Left hindlimb (tissue), 1 donor: ENCODE measurements at places on chromosomes 4 and X.

- no peak for DNase-seq
These were observed 16.6 kb downstream of the ARHGAP24 start for GRCh38 chr4:85491527-85491926.

- no peak for DNase-seq
These were observed 10.7 kb upstream of the WDR17 start for GRCh38 chr4:176054942-176055341.

DNA sequence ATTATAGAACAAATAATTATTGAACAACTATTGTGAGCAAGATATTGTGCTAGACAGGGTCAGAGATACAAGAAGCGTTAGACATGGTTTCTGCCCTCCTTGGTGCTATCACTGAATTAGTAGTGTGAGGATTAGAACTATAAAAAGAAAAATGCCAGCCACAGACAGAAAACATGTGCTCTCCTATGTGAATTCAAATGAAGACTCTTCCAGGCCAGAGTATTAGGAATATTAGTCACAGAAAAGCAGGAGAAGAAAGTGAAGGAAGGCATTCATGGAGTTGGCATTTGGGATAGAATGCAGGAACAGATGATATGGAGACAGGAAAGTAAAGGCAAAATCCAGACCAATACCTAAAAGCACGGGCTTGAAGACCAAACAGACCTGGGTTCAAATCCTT is 179.6 kb upstream of the TENM3 start:
- DNase-seq: no peak

DNA sequence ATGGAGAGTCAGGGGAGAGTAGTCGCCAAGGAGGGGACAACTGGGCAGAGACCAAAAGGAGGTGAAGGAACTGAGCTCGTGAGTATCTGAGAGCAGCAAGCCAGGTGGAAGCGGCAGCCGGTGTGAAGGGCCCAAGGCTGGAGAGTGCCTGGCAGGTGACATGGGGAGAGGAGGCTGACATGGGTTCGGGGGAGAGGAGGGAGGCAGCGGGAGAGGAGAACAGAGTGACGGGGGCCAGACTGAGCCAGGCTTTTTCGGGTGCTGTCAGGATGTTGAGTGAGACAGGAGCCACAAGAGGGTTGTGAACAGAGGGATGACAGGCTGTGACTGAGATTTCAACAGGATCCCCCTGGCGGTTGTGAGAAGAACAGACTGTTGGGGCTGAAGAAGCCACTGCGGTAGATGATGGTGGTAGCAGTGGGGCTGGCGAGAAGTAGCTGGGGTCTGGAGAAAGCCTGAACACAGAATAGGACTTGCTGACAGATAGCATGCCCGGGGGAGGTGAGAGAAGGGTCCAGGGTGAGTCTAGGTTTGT is 5.7 kb downstream of the ELK1 start:
- DNase-seq: no peak

- no peak for DNase-seq
These were observed at the start of gene TLR1 for GRCh38 chr4:38804654-38805295. Gene TLR1, minus strand, starts transcription at chr4:38804791. Its CDS starts 5,960 bp downstream, at chr4:38798831.

DNA sequence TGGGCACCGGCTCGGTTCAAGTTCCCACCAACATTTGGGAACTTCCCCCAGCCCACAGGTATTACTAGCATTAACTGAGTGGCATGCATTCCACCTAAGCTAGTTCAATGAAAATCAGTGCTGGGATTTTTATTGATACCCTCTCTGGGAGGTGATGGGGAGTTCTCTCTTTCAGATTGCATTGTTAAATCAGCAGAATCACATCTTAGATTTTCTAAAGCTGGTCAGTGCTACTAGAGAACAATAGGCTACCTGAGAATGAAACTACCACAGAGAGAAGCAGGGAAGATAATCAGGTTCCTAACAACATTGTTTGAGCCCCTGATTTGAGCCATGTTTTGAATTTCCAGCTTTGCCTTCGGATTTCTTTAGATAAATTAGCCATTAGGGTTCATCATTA is 16.0 kb downstream of the EPGN start:
- no peak for DNase-seq

DNA sequence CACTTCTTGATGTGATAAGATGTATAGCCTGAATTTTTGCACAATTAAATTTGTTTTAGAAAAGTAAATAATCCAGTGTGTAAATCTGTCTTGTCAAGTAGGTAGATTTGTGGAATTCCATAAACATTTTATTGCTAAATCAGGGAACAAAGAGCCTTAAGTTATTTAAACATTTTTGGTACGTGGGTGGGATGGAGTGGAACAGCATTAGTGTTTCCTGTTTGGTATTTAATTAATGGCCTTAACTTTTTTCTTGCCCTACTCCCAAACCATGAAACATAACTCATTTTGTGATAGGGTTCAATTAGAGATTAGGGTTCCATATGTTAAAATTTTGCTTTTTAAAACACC is 5.1 kb downstream of the NUDT9 start:
- DNase-seq: no peak

DNA sequence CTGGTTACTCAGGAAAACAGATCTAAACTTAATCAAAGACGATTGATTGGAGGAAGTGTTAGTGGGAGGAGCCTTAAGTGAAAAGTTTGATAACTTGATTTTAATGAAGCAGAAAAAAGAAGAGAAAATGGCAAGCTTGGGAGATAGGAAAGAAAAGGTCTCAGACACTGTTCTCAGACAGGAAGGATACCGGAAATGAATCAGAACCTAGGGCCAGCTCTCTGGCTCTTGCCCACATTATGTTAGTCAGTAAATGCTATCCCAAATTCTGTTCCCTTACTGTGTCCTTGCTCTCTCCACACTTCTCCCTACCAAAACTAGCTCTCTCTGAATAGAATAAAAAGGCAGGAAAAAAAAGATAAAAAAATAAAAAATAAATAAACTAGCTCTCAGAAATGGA is 48.6 kb upstream of the TMEM164 start:
- no peak for DNase-seq

DNA sequence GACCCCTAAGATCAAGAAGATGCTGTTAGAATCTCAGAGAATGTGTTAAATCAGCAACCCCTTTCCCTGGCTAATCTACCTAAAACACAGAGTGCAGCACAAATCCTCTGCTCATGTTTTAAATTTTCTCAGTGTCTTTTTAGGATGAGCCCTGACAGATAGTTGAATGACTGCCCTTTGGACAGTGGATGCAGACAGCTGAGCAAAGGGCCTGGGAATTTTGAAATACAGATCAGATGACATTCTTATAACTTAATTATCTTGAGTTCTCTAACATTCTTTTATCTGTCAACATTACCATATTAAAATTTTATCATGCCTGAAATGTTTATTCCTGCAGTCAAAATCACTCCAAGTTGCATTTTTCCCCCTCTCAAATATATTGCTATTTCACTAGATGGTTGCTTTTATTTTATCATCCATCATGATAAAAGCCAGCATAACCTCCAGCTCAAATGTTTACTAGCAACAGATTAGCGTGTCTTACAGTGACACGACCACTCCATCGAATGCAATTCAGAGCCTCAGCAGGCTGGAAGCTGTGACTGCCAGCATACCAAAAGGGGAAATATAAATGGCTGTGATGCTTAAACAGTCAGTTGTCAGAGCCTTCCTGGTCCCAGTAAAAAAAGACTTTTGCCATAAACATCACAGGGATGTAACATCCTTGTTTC is 22.8 kb upstream of the ARHGAP24 start:
- DNase-seq: no peak

- DNase-seq: no peak
These were observed 69.8 kb downstream of the ARHGAP24 start for GRCh38 chr4:85544751-85545150.

GRCh38 chrX:18757956-18758932 is 50.8 kb downstream of the PPEF1 start:
- no peak for DNase-seq

DNA sequence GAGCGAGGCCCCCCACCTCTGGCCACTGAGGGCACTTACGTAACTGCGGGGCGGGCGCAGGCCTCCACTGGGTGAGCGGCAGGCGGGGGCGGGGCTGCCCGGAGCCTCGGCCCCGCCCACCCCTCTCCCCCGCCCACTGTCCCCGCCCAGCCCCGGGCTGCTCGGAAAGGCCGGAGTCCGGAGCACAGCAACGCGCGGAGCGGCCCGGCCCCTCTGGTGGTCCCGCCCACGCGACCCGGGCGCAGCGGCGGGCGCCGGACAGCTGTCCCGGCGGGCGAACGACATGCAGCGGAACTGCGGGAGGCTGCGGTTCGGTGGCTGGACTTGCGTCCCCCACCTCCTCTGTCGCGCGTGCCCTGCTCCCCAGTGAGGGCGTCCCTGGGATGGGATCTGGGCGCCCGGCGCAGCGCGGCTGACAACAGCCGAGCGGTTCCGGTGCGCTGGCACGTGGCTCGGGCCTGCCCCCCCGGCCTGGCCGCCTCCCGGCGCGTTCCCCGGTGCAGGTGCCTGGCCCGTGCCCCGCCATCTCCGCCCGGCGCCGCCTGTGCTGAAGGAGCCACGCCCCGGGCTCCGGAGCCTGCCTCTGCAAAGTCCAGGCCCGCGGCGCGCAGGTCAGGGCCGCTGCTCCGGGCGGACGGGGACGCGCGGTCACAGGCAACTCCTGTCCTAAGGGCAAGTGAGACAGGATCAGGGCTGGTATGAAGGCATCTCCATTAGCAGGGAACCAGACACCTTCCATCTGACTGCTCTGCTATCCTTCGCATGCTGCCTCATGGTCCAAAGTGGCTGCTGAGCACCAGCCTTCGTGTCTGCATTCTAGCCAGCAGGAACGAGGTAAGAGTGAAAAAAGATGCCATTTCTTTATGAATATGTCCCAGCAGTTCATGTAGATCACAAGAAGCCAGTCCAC is 21.8 kb upstream of the JAKMIP1 start:
- DNase-seq: no peak

GRCh38 chr4:10026485-10026884 is 5.2 kb upstream of the SLC2A9 start:
- DNase-seq: no peak

- no peak for DNase-seq
These were observed 102.6 kb downstream of the SATL1 start for GRCh38 chrX:85140964-85141363.

DNA sequence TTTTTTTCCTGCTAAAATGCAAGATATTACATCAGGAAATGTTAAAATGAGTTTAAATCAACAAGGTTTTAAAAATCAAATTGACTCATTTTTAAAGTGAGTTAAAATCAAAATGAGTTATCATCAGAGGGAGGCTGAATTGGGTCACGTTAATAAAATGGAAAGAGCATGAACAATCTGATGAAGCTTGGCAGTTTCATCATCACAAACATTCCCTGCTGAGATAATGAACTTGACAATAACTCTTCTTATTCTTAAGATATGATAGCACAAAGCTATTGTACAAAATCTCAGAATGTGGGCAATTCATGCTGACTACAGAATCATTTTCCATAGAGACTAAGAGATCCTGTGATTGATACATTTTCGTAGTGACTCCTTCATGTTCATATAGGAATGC is 1086.7 kb downstream of the STIM2 start:
- no peak for DNase-seq

DNA sequence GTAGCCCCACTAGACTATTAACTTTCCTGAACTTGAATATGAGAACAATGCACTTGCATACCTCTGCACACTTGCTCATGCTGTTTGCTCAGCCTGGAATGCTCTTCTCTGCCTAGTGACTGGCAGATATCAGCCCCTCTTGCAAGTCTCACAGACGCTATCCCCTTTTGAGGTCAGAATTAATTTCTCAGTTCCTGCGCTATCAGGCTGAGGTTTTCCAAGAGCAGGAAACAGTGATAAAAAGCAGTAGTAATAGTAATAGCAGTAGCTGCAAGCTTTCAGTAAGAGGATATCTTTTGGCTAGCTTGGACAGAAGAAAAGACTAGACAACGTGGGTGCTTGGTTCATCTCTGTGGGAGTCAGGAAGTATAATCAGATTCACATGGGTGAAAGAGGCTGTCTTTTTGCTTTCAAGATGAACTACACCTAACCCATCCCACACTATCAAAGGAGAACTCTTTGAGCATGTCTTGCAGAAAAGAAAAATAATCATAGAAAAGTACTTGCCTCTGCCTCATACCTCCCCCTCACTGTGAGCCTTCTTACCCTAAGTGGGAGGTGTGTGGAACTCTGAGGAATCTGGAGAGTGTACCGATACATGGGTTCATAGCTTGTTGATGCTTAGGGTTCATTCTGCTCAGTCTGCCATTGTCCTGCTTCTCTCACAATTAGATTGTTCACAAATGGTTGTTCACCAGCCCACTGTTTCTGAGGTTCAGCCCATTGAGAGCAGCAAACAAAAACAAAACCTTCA is 11.3 kb upstream of the DRP2 start:
- no peak for DNase-seq

GRCh38 chrX:154486396-154487207 is at the start of gene UBL4A:
Gene UBL4A, minus strand, starts transcription at chrX:154486615. Its CDS starts 31 bp downstream, at chrX:154486584.
- peak; percentile 72 for DNase-seq

DNA sequence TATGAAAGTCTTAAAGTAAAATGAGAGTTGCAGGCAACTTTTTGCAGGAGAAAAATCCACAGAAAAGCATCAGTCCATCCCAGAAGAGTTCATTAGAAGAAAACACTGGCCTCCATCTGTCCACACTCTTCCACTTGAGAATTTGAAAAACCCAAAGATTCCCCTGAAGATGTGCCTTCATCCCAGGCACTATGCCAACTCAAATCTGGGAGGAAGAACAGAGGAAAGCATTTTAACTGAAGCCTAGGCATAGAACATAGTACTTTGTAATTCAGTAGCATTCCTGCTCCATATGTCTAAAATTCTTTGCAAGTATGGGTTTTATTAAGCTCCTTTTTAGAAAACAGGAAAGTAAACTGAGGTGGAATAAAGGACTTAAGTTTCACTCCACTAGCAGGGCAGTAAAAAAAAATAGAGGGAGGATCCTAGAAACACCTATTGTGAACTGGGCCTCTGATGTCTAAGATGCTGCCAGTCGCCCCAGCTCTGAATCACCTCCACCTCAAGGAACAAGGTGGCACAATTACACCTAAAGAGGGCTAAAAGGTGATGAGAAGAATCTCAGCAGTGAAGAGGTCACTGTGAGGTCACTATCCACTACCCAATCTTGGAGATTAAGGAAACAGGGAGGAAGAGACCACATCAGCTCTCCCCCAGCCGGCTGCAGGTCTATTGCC is 141.9 kb upstream of the FAM241A start:
- no peak for DNase-seq

- no peak for DNase-seq
These were observed 572.5 kb downstream of the MAGEB5 start for GRCh38 chrX:26788402-26788998.

- DNase-seq: no peak
These were observed 240.0 kb downstream of the BCOR start for GRCh38 chrX:39857780-39858179.

DNA sequence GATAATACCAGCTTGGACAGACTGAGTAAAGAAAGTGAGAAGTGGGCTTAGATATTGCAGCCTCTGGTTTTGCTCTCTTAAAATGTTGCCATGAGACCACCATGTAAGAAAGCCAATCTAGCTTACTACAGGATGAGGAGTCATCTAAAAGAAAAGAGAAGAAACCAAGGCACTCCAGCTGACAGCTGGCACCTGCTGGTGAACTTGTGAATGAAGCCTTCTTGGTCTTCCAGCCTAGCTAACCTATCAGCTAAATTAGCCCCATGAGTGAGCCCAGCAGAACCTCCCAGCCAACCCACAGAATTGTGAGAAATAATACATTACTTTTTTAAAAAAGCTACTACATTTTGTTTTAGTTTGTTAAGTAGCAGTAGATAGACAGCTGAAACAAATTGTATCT is 154.5 kb upstream of the QRFPR start:
- no peak for DNase-seq
